Lung microvascular endothelial cell (primary cell): ENCODE measurements at places on chromosomes 1 and 21. TPM values are rescaled to one million over a fixed set of nuclear protein-coding genes. Genes with fewer than 3 reads are reported as not detected.

The KRTAP19-4 gene
- not detected in 2 replicates for total RNA-seq

The SF3B4 gene
- total RNA-seq, result 7.5 and 8.3 TPM in 2 replicates

The ENAH gene
- 8.9 and 12.6 TPM in 2 replicates for total RNA-seq

The GJA9 gene
- not detected in 2 replicates for total RNA-seq

The RSPO1 gene
- not detected in 2 replicates for total RNA-seq

The CTSS gene
- total RNA-seq, result 31.4 and 38.3 TPM in 2 replicates

The ANGPTL7 gene
- not detected in 2 replicates for total RNA-seq

The SEC16B gene
- 0.22 and 0.79 TPM in 2 replicates for total RNA-seq

The MEX3A gene
- total RNA-seq, result 3.4 and 4.8 TPM in 2 replicates

The WNT3A gene
- not detected in 2 replicates for total RNA-seq

DNA sequence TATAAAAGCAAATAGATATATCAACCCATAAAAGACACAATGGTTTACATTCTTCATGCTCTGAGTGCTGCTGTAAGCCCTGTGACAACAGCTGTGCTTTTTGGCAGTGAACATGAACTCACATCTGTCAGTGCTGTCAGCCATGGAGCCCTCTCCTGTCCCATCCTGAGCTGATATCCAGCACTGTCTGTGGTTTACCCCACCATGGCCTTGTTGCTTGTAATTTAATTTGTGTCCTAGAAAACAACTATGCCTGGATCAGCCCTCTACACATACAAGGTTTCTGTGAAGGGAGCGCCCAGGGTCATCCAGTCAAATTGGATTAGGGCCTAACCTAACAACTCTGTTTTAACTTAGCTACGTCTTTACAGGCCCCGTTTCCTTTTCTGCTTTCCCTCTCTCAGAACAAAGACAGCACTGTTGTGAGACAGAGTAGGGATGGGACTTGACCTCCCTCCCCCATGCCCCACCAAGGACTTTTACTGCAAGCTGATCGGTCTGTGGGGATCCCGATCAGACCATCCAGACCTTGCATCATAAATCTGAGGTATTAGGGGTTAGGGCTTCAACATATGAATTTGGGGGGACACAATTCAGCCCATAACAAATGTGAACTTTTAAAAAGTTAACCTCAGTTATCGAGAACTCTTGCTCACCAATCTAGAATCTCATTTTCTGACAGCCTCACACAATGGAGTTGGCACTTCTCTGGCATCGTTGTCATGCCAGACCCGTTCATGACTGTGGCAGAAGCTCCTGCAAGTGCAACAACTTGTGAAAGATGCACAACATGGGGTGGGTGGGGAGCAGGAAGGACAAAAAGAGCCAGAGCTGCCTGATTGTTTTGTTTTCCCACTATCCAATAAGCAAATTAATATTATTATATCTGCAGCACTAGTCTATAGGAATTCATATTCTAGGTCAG lies 16.4 kb upstream of the SLC44A3 start:
- DNase-seq, result no peak

DNA sequence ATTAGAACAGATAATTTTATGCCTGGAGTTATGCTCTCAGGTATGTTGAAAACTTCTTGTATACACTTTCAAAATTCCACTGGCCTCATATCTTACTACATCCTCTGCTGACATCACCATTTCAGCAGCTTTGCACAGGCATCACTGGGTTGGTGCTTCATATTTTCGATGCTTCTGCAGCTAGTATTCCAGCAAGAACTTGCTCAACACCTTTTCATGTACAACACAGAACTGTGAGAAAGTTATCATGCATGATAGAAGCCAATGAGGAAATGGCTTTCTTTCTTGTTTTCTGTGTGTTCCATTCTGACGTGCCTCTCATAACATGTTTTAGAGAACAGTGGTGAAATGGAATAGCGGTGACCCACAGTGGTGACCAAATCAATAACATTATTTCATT lies 5.1 kb upstream of the GBP5 start:
- no peak for DNase-seq

GRCh38 chr21:24224422-24224821 lies 1382.9 kb downstream of the MRPL39 start:
- DNase-seq, result no peak

GRCh38 chr1:42479621-42480020 lies 16.5 kb downstream of the CCDC30 start:
- no peak for DNase-seq

DNA sequence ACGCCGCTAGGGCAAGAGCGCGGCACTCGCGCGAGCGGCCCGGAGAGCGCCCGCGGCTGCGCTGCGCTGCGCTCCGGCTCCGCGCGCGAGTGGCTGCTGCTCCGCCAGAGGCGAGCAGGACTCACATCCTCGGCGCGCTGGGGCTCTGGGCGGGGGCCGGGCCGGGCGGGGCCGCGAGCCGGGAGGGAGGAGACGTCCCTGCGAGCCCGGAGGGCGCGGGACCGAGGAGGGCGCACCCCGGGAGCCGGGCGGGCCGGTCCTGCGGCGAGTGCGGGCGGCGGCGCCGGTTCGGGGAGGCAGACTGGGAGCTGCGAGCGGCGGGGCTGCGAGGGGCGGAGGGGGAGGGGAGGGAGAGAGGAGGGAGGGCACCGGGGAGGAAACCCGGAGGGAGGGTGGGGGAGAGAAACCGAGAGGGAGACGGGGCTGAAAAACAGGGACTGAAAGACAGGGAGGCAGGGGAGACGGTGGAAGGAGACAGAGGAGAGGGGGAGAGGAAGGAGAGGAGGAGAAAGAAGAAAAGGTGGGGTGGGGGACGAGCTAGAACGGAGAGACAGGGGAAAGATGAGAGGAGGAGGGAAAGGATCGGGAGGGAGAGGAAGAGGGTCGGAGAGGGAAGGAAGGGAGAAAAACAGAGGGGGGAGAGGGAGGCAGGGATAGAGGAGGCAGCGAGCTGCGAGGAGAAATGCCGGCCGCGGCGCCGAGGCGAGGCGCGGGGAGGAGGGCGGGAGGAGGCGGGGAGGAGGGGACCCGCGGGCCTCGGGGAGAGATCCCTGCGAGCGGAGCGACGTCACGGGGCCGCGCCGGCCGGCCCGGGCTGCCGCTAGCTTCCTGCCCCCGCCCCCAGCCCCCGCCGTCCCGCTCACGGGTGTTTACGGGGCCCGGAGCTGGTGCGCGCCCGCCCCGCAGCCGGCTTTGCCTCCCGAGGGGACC lies at the start of gene CAMK2N1:
Gene CAMK2N1 (minus strand): TSS at position 684 of the 930 bp plus-strand sequence. CDS start 831 bp downstream, outside the sequence.
- peak; percentile 52 for DNase-seq

GRCh38 chr1:29543586-29543985 lies 307.3 kb downstream of the PTPRU start:
- DNase-seq, result no peak

GRCh38 chr1:18931730-18932129 lies 24.7 kb downstream of the IFFO2 start:
- DNase-seq, result no peak

DNA sequence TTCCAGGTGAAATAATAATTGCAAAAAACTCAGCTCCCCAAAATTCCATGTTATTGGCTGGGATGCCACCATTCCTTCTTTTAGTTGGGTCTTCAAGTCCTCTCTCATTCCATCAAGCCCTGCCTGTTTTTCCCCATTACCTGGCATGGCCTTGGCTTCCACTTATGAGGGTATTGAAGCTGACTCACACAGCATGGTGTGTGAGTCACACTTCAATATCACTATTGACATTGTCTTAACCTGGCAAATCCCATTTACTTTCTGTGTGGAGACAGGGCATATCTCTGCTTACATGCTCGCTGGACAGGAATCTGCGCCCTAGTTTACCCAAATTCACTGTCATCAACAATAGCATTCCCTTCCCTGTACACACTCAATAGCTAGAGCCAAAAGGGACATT lies 1806.8 kb downstream of the BRINP3 start:
- DNase-seq, result peak; percentile 29

- no peak for DNase-seq
These were observed 361.6 kb upstream of the PLD5 start for GRCh38 chr1:242886137-242886536.

DNA sequence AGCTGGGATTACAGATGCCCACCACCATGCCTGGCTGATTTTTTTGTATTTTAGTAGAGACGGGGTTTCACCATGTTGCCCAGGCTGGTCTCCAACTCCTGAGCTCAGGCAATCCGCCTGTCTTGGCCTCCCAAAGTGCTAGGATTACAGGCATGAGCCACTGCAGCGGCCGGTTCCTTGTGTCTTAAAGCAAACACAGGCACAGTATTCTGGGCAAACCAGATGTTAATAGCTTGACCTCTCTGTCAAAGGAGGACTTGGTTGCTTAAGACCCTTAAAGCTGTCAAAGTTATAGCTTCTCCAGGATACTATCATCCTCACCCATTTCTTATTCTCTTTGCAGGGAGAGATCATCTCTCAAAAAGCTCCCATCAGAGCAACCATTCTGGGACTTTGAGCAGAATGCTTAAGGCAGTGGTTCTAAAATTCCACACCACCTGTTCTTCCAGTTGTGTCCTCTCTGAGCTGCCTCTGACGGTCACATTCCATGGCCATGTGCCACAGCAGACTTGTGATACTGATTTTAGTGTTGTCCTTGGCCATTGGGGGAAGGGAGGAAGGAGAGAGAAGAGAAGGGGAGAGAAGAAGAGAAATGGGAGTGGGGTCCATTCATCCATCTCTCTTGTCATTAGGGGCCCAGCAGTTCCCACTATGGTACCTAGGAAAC lies 81.8 kb downstream of the PBX1 start:
- DNase-seq, result no peak

DNA sequence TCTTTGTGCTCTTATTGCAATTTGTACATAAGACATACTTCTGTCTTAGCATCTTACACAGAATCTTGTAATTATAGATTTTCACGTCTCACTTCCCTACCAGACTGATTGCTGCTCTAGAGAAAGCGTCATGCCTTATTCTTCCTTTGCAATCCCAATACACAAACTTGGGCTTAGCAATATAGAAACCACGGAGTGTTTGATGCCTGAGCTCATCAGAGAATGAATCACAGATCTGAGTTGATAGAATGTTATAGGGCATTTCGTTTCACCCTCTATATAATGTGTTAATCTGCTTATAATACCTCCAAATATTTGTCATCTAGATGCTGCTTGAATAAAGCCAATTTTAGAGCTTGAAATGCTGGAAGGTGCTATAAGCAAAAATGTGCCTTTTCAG lies 6.6 kb downstream of the FMO1 start:
- DNase-seq, result no peak

DNA sequence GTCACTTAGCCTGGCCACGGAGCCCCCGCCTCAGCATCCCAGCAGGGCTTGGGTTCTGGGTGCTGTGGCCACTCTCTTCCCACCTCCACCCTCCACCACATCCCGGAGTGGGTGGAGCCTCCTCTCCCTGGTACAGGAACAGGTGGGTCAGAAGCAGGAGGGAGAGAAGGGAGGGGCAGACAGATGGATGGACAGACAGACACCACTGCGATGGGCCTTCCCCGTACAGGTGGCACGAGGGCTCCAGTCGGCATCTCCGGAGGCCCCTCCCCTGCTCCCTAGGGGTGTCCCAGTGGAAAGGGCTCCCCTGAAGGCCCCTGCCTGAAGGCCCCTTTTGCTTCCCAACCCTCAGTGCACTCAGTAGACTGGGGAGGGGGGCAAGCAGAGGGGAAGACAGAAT lies 96.9 kb upstream of the TARDBP start:
- DNase-seq, result no peak

GRCh38 chr21:41439248-41439647 lies 13.2 kb downstream of the MX1 start:
- no peak for DNase-seq

- peak; percentile 7 for DNase-seq
These were observed 852 bp upstream of the RAVER2 start for GRCh38 chr1:64743954-64744491.

- no peak for DNase-seq
These were observed 116.3 kb downstream of the DAB1 start for GRCh38 chr1:57307392-57308170.

GRCh38 chr1:248627971-248628844 lies 6.7 kb downstream of the OR2T11 start:
- DNase-seq, result no peak

GRCh38 chr1:47587891-47588582 lies 150.2 kb downstream of the FOXD2 start:
- peak; percentile 33 for DNase-seq

DNA sequence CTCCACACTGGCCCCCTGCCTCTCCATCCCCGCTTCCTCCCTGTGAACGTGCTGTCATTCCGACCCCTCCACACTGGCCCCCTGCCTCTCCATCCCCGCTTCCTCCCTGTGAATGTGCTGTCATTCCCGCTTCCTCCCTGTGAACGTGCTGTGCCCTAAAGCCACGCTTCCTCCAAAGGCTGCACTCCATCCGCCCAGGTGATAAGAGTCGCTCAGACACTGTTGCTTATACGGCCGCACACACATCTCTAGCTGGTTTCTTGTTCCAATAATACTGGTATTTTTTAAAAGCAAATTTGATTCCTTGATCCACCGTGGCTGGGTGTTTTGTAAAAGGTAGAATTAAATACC lies 39.3 kb upstream of the TSPEAR start:
- no peak for DNase-seq
